ENCODE measurements at places on chromosomes 7 and 10.
A peak's percentile ranks its signal among the peaks of the same experiment; 100 is the strongest.

- no peak for DNase-seq
These were observed 72.0 kb downstream of the RNF216 start for GRCh38 chr7:5709347-5709950.

DNA sequence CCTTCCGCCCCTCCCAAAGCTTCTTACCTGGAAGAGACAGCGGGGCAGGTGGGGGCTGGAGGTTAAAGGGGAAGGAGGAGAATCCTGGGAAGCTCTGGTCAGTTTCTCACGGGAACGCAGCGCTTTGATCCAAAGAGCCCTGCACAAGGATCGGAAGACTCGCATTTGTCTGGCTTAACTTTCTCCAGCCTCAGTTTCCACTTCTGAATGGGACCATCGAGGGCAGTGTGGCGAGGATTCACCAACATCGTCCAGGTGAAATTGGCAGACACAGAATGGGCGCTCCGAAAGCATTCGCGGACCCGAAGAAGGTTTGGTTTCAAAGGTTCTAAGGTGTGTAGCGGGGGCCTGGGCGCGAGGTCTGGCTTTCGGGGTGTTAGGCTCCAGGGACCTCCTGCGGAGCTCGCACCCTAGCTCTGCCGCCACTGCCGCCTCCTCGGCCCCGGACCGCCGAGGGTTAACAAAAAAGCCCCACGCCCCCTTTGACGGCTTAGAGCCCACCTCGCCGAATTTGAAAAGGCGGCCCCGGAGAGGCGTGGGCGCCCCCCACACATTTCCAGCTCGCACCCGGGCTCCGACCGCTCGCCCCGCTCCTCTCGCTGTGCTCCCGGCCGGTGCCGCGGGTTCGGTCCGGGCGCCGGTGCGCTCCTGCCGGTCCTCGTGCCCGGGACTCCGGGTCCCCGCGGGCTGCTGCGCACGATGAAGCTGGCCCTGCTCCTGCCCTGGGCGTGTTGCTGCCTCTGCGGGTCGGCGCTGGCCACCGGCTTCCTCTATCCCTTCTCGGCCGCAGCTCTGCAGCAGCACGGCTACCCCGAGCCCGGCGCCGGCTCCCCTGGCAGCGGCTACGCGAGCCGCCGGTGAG lies at the start of gene COL26A1:
COL26A1 (plus strand) TSS at position 542 of the 862 bp plus-strand sequence; CDS start at position 700, 158 bp downstream.
- DNase-seq: no peak

GRCh38 chr7:118250860-118251494 lies 26.5 kb downstream of the ANKRD7 start:
- DNase-seq: no peak

- DNase-seq: no peak
These were observed 92.9 kb downstream of the PLXDC2 start for GRCh38 chr10:19908991-19909696.

GRCh38 chr10:97913614-97914013 lies 64.0 kb downstream of the GOLGA7B start:
- DNase-seq: no peak

GRCh38 chr10:21083861-21084260 lies 186.8 kb upstream of the NEBL start:
- no peak for DNase-seq

DNA sequence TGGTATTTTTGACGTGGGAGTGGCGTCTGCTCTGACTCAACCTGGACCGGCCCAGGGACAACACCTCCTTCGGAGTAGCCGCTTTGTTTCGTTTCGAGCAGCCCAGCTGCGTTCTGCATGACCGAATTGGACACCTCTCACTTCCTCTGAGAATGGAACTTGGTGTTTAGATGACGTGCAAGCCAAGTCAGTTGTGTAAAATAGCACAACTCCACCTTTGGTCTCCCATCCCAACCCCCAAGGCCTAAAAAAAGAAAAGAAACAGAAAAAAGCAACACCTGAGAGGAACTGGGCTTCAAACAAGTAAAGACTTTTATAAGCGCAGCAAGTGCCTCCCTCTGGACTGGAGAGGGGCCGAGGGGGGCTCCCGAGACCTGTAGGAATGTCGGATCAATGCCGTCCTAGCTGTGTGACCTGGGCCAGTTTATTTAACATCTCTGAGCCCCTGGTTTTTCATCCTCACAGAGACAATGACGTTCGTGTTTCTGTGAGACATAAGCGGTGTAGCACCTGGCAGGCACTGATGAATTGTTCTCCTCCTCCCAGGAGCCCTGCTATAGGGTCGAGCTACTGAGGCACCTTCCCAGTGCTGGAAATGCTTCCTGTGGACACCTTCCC lies 52.0 kb upstream of the SMNDC1 start:
- peak; percentile 93 for DNase-seq

- DNase-seq: no peak
These were observed 486.3 kb downstream of the ACTR3B start for GRCh38 chr7:153245809-153246208.

GRCh38 chr10:110827410-110827809 lies 44.3 kb upstream of the PDCD4 start:
- no peak for DNase-seq

DNA sequence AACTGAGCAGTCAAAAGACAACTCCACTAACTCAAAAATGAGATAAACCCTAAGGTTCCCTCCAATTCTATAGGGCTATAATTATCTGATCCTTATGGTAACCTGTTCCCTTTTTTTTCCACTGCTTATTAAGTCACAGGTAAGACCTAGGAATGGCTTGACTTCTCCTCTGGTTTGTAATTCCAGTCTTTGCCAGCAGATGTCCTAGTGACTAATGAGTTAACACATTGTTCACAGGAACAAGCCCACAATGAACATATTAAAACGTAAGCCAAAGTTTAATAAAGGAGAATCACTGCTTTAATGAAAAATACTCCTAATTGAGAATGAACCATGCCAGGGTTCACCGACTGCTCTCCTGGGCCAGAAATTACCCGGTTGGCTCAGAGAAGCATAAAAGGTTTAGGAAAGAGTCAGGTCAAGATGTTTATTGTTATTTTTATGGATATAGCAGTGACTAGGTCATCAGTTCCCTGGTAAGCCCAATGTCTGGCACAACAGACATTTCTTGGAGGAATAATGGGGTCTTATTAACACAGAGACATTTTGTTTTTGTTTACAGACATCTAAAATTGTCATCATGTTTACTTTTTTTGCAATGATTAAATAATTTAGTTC lies 120.1 kb downstream of the ELAPOR2 start:
- peak; percentile 66 for DNase-seq

- DNase-seq: no peak
These were observed 128.7 kb upstream of the LYZL1 start for GRCh38 chr10:29160150-29160617.

DNA sequence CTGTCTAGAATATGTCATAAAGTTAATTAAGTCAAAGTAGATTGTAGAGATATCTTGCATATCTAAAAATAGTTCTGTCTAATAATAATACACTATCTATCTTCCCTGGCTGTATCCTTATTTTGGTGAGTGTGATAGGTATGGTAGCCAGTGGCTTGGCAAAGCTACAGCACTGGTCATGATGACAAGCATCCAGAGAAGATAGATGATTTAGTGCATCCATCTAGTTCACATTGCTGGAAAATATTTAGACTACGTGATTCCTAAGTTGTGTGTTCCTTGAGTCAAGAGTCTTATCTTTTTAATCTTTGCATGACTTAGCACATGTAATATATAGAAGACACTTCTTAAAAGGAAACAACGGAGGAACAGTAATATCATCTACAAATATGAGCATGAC lies 711.2 kb upstream of the KCND2 start:
- no peak for DNase-seq

All from activated CD4-positive, alpha-beta T cell treated with anti-CD3 and anti-CD28 coated beads, Interleukin-2, Interleukin-6, amounts not matched to agents 100 ng/mL and 50 ng/mL, durations not matched to agents 16 hours and 8 hours (primary cell).